Stimulated activated CD4-positive, alpha-beta T cell treated with anti-CD3 and anti-CD28 coated beads, Interleukin-12 subunit alpha, Interleukin-12 subunit beta, amount 100 ng/mL, for 24 hours (primary cell): ENCODE measurements at places on chromosomes 7 and 10.

DNA sequence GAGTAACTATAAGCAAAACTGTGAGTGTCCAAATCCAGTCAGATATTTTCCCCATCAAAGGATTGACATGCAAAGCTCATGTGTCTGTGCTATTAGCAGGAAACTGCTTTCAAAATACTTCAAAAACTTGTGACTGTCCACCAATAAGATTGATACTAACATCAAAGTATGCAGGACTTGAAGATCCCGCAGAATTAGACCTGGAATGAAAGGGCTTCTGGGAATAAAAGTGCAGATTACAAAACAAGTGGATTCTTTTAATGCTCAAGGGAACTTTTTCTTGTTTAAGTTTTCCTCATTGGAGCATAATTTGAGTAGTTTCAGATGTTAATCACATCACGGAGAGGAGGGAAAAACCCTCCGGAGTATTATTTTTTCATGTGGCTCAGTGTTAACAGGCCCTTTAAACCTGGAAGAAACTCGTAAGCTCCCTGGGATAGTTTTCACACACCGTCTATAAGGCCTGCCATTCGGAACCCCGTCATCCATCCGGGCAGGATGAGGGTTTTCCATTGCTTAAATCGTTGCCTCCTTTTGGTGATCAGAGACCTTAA lies 33.9 kb upstream of the MKX start:
- no peak for DNase-seq

DNA sequence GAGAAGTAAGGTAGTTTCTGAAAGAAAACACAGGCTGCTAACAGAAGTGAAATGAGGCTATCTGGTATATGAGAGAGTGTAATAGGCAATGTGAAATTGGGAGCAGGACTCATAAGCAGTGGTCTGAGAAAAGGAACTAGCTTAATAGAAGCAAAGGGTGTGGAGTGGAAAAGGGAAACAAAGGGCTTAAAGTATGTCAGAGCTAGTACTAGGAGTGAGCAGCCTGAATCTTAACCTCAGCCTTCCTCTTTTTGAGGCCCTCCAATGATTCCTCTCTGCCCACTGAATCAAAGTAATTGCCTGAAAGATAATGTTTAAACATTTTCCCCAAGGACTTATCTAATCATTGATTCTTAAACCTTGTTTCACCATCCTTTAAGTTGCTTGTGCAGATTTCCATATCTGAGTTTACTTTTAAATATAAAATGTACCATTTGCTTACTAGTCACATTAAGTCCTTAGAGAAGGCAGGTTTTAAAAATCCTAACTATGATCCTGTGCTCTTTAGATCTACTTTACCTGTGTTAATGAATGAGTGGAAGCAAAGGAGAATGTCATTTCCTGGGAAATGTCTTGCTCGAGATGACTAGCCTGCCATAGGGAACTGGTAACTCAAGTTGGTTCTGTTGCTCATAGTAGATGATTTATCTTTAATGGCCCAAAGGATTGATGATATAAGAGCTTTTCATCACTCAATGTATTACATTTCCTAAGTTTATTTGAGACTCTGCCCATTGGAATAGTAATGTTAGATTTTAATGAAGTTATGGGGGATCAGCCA lies 155.0 kb downstream of the SKAP2 start:
- no peak for DNase-seq

- no peak for DNase-seq
Measured at GRCh38 chr10:13882119-13882711, 295.4 kb downstream of the PRPF18 start.

DNA sequence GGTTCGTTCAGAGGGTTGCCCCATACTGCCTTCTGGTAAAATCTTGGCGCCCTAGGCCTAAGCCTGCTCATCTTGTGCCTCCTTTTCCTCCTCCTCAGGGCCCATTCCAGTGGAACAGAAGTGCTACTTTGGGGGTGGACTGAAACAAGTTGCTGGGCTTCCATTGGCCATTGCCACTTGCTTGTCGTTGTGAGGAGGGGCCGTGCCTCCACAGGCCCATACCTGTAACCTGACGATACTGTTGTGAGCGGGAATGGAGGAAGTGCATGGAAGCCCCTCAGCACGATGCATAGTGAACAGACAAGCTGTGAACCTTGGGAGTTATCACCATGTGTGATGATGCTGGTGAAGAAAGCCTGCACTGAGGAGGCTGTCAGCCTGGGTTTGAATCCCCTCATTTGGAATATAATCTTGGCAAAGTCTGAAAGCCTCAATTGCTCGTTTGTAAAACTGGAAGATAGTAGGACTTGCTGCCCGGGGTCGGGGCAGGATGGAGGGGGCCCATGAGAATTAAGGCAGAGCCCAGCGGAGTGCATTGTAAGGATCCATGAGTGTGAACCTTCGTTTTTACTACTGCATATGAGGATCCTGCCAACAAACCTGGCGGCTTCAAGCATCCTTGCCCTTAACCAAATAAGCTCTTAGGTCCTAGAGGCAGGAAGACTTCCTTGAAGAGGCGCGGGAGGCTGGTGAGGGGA lies 671 bp upstream of the PAPSS2 start:
- no peak for DNase-seq

- DNase-seq = no peak
Measured at GRCh38 chr10:513393-513792, 176.1 kb downstream of the DIP2C start.

- DNase-seq = peak; percentile 40
Measured at GRCh38 chr7:157250605-157251228, 86.1 kb upstream of the DNAJB6 start.

GRCh38 chr7:80929619-80930018 lies 10.8 kb upstream of the SEMA3C start:
- no peak for DNase-seq

DNA sequence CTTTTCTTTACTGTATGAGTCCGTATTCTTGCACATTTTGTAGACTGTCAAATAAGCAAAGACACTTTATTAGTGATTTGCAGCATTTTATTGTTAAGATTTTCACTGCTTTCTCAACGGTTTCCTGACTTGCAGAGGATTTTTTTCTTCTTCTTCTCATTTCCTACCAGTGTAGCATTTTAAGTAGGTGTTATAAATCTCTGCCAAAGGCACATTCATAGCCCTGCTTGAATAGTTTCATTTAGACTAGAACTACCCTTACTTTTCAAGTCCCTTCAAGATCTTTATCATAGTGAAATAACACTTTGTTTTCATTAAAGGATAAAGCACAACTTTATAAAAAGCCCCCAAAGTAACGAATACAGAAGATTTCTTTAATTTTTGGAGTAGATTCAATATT lies 271.4 kb downstream of the TSPAN12 start:
- no peak for DNase-seq

DNA sequence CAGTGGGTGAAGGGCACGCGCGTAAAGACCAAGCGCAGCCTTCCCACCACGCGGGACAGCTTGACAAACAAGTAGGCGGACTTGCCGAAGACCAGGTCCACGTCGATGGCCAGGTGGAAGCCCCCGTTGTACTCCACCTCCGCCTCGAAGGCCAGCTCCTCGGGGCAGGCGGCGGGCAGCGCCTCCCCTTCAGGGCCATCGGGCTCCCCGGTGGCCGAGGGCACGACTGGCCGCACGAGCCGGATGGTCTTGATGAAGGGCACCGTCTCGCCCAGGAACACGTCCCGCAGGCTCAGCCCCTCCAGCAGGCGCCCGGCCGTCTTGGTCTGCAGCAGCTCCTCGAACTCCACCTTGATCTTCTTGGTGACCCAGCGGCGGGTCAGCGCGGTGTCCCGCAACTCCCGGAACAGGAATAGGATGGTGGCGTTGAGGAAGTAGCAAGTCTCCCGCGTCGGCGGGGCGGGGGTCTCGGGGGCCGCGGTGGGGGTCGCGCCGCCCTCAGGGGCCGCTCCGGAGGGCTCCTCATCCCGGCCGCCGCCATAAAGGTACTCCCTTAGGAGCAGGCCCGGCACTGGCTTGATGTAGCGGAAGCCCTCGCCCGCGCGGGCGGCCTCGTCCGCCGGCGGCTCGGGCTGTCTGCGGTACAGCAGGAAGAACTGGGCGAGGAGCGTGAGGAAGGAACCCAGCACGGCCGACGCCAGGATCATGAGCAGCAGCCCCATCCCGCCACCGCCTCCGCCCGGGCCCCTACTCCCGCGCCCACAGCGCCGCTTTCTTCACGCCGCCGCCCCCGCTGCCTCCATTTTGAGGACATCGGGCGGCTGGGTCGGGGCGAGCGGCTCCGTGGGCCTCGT lies 507 bp downstream of the PDZD8 start:
- DNase-seq = peak; percentile 11

- no peak for DNase-seq
Measured at GRCh38 chr10:92213049-92213448, 77.8 kb downstream of the CPEB3 start.

- no peak for DNase-seq
Measured at GRCh38 chr7:85516675-85517074, 329.8 kb upstream of the SEMA3D start.

GRCh38 chr10:114388275-114388674 lies 16.0 kb downstream of the AFAP1L2 start:
- DNase-seq = no peak

DNA sequence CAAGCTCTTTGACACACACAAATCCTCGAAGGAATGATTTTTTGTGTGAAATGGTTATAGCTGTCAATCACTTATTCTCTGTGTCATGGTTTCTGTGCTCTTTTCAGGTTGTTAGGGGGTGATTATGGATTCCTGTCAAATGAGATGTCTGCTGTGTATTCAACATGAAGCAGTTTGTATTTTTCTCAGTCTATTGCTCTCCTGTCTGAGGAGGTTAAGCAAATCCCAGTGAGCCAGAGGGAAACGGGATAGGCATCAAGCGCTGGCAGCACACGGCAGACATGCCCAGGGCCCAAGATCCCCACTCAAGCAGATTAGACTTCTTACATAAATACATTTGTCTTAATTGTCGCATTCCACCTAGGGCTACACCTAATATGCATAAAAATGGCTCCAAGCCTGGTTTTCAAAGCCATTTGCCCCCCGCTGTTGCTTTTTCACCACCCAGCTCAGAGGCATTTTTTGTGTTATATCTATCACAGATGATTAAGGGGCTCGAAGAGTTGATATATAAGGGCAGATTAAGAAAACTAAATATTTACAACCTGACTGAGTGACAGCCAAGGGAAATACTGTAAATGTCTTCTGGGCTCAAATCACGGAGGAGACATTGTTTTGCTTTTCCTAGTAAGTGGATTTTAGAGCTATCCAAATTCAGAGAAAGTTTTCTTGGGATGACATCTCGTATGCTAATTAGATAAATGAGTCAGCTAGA lies 192.7 kb upstream of the LRGUK start:
- DNase-seq = no peak

DNA sequence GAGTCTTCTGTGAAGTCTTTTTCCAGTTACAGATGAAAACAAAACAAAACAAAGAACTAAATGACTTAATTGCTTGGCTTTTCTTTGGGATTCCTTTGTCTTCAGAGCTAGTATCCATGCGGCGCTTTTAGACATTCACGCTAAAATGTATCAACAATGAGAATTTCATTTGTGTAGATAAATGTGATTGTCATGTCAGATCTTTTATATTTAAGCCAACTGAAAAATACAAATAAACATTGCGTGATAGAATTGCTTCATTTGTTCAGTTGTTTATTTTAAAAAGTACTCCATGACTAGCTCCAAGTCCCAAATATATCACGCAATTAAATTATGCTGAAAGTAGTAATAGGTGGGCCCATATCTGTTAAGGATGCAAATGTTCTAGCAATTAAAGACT lies 7.9 kb upstream of the ADRB1 start:
- no peak for DNase-seq

GRCh38 chr7:15330943-15331342 lies 230.9 kb downstream of the AGMO start:
- DNase-seq = no peak

DNA sequence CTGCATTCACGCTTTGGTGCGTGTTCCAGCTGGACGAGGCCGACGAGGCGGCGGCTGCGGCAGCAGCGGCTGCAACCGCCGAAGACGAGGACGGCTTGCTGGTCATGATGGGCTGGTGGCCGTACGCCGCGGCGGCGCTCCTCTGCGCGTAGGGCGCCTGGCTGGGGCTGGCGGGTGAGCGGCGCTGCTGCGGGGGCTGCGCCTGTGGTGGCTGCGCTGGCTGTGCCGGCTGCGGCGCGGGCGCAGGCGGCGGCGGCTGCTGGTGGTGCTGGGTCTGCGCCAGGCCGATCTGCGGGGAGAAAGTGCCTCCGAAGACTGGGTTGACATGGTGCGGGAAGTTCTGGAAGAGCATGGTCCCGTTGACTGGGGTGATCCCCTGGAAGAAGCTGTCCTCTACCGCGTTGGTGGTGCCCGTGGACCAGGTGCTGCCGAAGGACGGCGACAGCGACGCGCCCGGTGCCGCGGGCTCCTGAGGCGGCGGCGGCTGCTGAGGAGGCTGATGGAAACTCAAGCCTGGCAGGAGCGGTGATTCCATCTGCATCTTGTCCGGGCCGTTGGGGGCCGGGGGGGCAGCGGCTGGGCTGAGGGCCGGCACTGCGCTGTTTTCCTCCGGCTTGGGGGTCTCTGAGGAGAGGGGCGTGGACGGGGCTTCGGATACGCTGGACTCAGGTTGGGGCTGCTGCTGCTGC lies 51.1 kb downstream of the CPEB3 start:
- no peak for DNase-seq

DNA sequence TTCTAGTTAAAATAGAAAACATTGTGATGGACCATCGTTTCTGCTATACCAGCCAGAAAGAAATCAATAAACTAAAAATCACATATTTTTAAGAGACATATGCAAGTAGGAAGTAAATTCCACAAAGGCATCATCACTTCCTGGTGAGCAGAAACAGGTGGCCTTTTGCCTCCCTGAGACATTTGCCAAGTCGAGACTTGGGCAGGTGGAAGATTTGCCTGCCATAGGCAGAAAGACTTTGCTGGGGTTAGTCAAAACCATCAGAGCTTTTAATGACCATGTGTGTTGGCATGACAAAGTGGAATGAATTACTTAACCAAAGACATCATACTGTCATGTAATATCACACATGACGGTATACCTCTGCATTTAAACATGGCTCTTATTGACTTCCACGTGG lies 66.0 kb upstream of the FGL2 start:
- no peak for DNase-seq

- DNase-seq = no peak
Measured at GRCh38 chr7:138665669-138666140, 35.5 kb downstream of the SVOPL start.

DNA sequence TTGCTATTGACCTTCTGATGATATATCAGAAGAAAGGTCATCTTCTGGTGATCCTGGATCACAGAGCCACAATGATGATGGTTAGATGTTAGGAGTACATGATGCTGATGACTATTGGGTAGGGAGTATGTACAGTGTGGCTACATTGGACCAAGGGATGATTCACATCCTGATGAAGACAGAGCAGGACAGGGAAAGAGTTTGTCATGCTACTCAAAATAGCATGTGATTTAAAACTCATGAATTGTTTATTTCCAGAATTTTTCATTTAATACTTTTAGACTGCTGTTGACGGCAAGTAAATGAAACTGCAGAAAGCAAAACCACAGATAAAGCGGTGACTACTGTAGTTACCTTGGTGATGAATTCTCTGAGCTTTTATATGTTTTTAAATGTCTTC lies 397.3 kb downstream of the PPP1R3A start:
- DNase-seq = no peak

- no peak for DNase-seq
Measured at GRCh38 chr7:17584822-17585221, 286.4 kb downstream of the AHR start.

DNA sequence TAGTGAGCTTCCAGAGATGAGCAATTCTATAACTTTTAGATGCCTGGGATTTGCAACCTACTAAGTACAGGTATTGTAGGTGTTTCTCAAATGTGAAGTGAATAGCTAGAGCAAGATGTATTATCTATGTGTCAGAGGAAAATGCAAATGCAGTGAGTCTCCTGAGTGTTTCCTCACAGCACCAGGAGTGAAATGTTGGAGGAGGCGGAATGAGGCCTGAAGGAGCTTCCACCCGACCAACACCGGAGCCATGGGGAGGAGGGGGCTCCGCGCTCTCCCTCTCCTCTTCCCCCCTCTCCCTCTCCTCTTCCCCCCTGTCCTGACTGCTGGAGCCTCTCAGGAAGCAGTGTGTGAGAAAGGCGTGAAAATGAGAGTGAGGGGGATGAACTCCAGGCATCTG lies 79.9 kb upstream of the RNF32 start:
- no peak for DNase-seq
